ENCODE measurements at places on chromosomes 4 and X.

GRCh38 chrX:155841232-155841631 lies 39.9 kb upstream of the VAMP7 start:
- DNase-seq, result no peak

DNA sequence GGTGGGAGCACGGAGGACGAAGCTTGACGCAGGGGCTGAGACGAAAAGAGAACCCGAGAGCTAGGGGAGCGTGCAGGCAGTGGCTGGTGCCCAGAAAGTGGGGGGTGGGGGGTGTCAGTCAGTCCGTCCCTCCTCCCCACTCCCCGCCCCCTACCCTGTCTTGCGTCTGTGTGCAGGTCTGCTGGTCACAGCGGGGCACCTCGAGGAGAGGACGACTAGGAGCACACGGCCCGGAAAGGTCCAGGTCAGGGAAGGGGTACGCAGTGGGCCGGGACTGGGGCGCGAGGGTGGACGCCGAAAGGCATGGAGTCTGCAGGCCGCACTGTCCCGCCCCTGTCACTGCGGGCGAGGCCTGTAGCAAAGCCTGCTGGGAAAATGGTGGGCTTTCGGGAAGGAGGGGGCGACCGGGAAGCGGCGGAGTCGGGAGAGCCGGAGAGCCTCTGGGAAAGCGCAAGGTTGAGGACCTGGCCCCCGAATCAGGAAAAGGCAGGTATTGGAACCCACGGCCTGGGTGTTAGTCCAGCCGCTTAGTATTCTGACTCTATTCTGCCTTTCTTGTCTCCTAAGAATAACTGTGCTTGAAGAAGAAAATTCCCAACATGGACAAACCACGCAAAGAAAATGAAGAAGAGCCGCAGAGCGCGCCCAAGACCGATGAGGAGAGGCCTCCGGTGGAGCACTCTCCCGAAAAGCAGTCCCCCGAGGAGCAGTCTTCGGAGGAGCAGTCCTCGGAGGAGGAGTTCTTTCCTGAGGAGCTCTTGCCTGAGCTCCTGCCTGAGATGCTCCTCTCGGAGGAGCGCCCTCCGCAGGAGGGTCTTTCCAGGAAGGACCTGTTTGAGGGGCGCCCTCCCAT lies 769 bp downstream of the TCEAL1 start:
- peak; percentile 12 for DNase-seq

GRCh38 chrX:110966839-110967238 lies 129.2 kb upstream of the PAK3 start:
- DNase-seq, result no peak

DNA sequence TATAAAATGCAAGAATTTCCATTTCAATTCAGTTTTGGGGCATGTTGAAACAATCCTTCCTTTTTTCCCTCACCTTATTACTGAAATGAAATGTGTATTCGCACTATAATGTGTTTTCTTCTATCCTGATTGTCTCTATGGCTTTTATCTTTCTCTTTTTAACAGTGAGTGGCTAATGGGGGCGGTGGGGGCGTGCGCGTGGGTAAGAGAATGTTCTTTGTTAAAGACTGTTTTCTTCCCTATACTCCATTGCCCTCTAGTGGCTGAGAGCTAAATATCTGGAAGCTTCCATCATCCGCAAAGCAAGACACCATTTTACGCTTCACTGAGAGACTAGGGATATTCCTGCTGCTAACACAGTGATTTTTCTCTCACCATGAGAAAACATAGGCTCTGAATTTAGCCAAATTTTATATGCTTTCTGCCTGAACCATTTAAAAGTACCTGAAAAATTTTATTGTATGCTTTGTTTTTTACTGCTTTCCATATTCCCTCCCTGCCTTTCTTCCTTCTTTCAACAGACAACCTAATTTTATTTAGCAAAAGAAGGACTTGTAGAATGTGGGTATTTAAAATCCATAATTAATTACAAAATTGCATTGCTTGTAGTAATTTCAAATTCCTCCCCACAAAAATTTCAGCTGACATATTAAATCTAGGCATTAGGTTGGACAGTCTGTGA lies 194.0 kb downstream of the GASK1B start:
- no peak for DNase-seq

- no peak for DNase-seq
These were observed 3.8 kb downstream of the ARHGAP10 start for GRCh38 chr4:147735413-147736301.

GRCh38 chr4:1713003-1713851 lies 1.1 kb upstream of the SLBP start:
- no peak for DNase-seq

DNA sequence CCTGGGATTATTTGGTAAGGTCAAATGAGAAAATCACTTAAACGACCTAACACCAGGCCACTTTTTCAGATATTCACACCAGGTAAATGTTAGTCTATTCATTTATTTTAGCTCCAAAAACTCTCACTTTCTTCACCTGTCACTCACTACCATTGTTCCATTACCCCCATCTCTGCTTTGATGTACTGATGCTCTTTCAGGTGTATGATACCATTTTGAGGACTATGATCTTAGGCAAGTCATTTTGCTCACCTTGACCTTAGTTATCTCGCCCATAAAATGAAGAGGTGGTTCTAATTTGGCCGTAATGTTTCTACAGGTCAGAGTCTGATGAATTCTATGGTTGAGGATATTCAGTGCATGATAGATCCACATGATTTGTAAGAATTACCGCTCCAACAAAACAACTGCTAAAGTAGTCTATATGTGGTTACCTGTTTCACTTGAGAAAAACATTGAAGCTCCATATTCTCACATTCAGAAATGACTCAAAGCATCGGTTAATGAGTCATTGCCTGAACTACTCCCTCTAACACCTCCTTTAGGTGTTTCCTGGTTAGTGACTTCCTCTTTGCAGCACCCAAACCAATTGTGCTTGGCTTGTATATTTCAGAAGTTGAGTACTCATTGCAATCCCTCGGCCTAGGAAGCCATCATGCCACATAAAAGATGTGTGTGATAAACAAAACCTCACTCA lies 4.5 kb downstream of the DTHD1 start:
- DNase-seq, result no peak

GRCh38 chrX:134374294-134374693 lies 85.7 kb upstream of the HPRT1 start:
- no peak for DNase-seq

GRCh38 chr4:95640311-95640710 lies 91.5 kb upstream of the UNC5C start:
- no peak for DNase-seq

DNA sequence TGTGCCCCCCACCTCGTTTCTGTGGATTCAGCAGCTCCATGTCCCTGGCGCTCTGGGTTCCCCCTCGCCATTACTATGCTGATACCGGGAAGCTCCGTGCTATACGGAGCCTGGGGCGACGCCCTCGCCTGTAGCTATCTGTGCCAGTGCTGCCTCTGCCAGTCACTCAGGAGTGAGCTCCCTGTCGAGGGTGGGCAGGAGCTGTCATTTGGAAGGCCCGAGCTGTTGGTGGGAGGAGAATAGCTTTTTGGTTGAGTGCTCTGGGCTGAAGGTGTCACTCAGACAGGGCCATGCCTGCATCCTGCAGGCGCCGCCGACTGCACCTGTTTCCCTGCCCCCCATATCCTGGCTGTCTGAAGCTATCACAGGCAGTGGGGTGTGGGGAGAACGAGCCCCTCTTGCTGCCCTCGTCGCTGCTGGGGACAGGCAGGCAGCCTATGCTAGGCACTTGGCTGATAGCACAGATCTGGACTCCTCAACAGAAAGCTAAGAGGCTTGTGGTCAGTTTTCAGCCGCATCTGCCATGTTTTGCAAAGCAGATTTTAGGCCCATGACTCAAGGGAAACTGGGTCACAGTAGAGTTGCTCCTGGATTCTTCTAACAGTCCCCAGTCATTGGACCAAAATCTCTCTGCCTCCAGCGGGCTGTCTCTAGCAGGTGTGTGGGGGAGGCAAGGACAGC lies 31.8 kb downstream of the CPLX1 start:
- DNase-seq, result no peak

DNA sequence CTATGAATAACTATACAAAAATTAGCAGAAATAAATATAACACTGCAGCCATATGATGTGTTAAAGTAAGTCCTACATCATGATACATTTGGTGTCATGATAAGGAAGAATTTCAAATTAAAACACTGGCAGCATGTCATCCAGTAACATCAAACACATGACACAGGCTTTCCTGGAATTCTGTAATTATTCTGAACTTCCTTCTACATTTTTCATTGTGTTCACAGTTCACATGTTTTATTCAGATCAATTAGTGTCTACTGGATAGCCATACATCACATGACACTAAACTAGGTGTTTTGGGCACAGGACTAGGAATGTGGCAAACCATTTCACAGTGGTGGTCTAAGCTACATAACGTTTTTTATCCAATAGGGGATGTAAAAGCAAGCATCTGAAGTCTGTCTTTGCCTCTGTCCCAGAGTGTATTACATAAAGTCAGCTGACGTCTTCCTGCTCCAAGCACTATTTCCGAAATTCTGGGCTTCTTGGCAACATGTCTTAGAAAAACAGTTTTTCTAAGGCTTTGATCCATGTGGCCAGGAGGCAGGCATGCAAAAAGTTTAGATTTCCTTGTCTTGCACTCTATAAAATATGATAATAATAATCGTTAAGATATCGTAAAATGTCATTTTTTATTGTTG lies 707.9 kb downstream of the CENPC start:
- no peak for DNase-seq
